Cardiac fibroblast (primary cell): ENCODE measurements at places on chromosomes 2 and 18.
A peak's percentile ranks its signal among the peaks of the same experiment; 100 is the strongest.

DNA sequence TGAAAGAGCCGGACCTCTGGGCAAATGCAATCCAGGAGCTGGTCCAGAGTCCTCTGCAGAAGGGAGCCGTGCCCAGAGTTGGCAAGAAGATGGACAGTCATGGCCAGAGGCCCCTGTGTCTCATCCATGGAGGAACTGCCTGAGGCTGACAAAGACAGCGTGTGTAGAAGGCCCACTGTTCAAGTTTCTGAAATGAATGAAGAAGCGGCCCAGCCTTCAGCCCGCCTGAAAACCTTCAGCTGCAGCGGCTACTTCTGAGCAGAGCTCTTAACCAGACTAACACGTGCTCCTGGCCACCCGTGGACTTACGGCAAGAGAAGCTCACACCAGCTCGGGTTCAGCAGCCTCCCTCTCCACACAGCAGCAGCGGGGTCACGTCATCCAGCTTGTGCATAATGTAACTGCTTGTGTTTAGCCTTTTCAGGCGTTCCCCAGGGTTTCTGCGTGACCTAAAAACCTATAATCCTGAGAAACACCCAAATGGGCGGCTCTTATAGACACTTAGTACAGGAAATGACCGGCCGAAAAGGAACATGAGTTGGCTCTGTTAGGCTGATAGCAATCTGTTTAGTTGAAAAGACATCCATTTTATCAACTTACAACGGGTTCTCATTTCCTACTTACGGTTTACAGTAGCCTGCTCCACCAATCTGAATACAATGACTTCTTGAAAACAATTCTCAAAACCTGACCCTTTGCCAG is at the start of gene FAM124B:
Gene FAM124B (minus strand): TSS at position 467 of the 702 bp plus-strand sequence. CDS start 339 bp downstream, at position 128.
- peak; percentile 88 for DNase-seq

DNA sequence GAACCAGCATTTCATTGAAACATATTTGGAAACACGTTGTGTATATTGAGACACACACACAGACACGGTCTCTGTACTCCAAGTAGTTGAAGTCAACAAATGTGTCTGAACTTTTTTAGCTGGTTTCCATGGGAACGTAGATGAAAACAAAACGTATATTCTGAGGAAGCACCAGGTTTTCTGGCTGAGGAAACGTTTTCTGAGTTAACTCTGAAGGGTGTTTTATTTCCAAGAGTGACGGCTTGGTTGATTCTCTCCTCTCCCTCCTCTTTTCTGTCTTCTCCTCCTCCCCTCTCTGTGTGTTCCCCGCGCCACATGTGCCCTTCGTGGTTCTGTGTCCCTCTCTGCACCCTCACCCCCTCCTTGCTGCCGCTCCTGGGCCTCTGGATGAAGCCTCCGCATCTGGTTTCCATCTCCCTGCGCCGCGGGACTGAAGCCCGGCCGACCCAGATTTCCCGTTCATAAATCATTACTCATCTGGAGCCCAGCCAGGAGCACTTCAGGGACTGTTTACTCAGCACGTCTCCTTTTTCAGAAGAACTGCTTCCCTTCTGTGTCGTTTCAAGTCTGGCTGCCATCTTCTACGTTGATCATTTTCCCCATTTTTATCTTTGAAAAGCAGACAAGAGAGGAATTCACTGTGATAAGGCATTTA is 122.7 kb downstream of the COL6A3 start:
- DNase-seq, result peak; percentile 100

GRCh38 chr2:97005353-97005752 is 19.0 kb upstream of the FAM178B start:
- peak; percentile 3 for DNase-seq

DNA sequence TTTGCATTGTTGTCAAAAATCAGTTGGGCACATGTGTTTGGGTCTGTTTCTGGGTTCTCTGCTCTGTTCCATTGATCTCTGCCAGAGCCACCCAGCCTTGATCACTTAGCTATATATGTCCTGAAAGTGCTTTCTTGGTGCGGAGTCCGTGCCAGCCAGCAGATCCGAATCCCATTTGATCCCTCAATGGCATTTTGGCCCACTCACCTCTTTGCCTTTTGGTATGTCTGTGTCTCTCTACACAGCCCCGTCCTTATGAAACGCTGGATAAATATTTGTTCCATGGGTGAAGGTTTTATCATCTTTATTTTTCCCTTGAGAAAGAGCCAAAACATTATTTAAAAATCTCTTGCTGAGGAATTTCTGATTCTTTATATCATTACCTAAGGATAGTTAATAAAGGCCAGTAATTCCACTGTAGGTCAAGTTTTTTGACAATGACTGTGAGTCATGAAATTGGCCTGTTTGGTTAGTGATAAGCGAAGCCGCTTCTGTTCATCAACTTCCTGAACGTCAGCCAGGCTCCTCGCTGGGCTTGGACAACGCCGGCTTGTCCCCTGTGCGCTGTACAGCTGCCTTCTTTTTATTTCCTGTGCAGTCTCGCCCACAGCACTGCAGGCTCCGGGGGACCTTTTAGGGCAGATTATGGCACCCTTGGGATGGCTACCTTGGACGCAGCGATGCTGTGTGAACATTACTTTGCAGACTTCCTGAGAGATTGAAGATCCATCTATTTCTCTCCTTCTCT is 24.9 kb downstream of the MTCL1 start:
- peak; percentile 93 for DNase-seq

- DNase-seq, result no peak
Observed at GRCh38 chr2:118085173-118086023, 2.9 kb upstream of the INSIG2 start.

DNA sequence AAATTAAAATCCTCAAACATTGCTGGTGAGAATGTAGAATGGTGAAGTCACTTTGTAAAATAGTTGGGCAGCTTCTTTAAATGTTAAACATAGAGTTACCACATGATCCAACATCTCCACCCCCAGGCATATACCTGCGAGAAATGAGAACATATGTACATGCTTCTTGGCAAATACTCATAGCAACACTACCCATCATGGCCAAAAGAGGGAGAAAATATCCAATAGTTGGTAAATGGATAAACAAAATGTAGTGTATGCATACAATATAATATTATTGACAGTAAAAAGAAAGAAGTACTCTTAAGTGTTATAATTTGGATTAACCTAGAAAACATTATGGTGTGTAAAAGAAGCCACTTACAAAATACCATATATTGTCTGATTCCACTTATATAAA is 185.9 kb downstream of the CDH7 start:
- no peak for DNase-seq

GRCh38 chr2:209458008-209458979 is 34.4 kb downstream of the MAP2 start:
- DNase-seq, result peak; percentile 17

- DNase-seq, result no peak
Observed at GRCh38 chr2:12341215-12341614, 375.5 kb upstream of the TRIB2 start.

DNA sequence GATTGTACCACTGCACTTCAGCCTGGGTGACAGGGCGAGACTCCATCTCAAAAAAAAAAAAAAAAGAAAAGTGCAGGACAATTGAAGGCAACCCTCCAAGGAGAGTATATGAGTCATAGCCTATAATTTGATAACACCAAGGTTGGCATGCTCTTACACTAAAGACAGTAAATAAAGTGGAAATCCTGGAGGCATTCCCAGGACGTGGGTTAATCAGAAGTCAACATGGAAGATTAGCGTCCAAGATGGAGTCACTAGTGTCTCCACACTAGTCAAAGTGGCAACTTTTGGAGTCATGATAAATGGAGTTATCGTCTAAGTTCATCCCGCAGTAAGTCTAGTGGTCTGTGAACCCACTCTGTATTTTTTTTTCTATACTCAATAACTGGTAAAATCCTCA is 21.2 kb upstream of the UGGT1 start:
- DNase-seq, result peak; percentile 18

DNA sequence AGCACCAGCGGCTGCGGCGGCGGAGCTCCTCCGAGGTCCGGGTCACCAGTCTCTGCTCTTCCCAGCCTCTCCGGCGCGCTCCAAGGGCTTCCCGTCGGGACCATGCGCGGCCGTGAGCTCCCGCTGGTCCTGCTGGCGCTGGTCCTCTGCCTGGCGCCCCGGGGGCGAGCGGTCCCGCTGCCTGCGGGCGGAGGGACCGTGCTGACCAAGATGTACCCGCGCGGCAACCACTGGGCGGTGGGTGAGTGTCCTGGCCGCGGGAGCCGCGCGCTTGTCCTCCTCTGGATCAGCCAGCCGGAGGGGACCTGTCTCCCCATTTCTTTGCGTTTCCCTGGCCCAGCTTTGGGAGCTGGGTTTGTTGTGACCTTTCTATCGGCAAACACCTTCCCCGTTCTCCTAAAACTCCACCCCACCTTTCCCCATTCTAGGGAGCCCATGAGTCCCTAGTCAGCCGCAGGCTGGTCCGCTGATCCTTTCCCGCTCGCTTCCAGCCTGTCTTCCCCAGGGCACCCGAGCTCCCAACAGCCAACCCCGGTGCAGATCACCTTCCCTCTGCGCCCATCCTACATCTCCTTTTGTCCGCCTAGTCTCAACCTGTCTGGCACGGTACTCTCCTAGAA is 316 bp downstream of the GRP start:
- DNase-seq, result no peak

DNA sequence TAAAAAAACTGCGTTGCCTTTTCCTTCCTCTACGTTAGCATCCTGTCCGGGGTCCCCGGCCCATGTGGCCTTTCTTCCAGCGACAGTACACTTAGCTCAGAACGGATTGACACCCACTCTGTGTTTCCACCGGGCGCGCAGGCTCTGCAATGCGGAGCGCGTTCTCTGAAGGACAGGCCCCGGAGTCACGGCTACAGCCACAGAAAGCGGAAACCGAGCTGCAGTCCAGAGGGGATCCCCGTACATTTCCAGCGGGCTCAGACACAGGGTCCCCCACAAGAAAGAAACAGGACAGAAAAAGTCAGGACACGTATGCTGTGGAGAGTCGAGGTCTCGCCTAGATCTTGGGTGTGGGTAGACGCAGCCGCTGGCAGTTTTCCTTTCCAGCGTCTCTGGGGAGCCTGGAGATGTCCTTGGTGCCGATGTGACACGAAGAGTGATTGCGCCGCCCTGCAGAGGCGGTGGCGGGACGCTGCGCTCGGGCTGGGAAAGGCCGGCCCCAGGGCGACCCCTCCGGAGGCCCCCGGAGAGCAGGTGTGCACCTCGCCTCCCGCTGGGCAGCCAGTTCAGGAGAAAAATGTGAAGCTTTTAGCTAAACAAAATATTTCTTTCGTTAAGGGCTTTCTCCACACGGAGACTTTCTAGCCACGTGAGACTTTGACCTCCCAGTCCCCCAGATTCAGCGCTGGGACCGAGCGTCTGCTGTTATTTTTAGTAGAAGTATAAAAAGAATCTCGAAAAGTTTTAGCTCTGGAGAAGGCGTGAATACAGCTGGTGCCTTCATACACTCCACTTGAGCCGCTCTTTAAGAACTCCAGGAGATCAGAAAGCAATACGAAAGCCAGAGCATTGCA is 1.3 kb upstream of the ACKR3 start:
- peak; percentile 21 for DNase-seq

DNA sequence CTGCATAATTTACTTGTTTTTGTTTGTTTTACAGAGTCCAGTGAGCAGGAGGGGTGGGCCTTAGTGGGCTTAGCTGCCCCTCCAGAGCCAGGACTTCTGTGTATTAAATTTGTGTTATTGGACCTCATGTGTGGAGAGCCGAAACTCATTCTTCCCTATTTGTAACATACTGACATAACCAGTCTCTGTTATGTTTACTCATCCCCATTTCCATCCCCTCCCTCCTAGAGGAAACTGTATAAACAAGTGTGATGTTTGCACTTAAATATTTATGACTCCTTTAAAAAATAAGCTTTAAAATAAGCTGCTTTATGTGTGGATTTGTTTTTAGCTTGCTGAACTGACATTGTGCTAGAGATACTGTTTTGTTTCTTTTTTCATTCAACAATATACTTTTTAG is 13.8 kb downstream of the ZNF512 start:
- DNase-seq, result no peak

DNA sequence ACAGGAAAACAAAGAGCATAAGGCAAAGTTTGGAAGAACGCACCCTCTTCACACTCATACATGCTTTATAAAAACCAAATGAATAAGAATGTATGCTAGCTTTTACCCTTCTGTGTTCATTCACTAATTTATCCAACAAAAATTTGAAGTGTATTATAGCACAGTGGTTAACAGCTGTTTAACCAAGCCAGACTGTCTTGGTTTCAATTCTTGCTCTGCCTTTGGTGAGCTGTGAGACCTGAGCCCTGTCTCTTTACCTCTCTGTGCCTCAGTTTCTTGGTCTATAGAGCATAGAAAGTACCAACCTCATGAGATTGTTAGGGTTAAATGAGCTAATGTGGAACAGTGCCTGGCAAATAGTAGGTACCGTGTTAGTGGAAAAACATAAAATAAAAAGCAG is 104.5 kb upstream of the TTC39C start:
- no peak for DNase-seq

DNA sequence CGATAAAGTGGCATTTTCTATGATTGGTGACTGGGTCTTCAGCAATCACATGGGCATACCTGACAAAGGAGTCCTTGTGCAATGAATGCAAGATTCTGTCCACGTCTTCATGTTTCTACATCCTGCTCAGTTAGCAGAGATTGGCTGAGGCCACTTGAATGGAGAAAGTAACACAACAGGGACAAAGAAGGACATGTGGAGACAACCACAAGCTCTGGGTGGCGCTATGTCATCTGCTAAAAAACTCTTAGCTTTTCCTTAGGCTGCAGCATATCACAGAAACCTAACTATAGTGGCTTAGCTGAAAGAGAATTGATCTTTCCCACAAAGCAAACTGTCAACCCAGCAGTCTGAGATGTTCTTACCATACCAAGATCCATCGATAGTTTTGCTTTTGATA is 1109.7 kb downstream of the SOCS6 start:
- peak; percentile 36 for DNase-seq

DNA sequence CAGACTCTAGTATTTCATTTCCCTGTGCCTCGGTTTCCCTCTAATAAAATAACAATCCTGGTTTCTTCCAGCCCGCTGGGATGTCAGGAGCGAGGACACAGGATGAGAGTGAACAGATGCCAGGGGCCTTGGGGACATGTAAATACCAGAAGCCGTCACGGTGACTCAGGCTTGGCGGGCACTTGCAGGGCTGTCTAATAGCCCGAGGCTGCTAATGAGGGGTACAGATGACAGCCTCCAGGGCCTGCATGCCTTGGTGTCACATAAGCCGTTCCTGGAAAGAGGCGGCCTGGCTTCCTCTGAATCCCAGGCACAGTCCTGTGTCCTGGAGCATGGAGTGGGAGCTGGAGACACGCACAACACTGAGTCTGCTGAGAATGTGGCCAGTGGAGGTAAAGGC is 28.2 kb downstream of the HS1BP3 start:
- DNase-seq, result no peak

DNA sequence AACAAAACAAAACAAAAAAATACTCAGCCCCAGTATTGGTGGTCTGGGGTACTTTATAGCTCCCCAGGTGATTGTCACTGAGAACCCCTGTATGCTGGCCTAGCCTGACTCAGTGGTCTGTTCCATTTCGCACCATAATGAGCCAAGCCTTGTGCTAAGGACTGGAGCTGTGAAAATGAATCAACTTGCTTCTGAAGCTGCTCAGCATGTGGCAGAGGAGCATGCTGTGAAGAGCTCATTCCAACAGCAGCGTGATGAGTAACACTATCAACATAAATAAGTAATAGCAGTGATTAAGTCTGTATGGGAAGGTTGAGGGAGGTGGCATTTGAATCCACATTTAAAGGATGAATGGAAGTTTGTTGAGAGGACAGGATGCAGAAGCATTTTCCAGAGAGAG is 67.2 kb upstream of the ATL2 start:
- no peak for DNase-seq
